ENCODE measurements at places on chromosomes 4 and X.

GRCh38 chrX:85591536-85591935, 212.1 kb upstream of the POF1B start:
- DNase-seq: no peak

DNA sequence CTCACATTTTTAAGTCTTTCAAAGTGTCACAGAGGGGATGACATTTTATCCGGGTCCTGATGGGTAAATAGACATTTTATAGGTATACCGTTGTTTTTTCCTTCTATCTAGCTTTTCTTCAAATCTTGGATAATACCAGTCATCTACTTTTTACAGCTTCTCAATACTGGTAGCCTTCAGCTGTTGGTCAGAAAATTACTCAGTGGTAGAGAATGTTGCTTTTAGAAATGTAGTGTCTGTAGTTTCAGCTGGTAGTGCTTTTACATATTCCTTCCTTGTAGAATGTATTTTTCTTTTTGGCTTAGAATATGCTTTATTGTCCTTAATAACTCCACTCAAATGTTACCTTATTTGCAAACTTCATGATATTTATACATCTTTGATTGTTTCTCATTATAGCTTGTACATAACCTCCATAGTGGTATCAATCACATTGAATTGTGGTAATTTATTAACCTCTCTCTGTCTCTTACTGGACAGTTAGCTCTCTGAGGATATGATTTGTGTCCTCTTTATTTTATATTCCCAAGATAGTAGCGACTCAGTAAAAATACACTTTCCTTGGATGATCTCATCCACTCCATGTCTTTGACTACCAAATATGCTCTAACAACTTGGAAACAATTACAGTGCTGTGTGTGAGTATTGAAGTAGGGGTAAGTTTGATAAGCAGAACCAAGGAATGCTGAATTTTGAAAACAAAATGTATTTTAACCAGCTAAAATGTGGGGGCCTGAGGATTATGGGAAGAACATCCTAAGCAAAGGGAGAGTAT, 53.8 kb downstream of the RAP1GDS1 start:
- peak; percentile 9 for DNase-seq

DNA sequence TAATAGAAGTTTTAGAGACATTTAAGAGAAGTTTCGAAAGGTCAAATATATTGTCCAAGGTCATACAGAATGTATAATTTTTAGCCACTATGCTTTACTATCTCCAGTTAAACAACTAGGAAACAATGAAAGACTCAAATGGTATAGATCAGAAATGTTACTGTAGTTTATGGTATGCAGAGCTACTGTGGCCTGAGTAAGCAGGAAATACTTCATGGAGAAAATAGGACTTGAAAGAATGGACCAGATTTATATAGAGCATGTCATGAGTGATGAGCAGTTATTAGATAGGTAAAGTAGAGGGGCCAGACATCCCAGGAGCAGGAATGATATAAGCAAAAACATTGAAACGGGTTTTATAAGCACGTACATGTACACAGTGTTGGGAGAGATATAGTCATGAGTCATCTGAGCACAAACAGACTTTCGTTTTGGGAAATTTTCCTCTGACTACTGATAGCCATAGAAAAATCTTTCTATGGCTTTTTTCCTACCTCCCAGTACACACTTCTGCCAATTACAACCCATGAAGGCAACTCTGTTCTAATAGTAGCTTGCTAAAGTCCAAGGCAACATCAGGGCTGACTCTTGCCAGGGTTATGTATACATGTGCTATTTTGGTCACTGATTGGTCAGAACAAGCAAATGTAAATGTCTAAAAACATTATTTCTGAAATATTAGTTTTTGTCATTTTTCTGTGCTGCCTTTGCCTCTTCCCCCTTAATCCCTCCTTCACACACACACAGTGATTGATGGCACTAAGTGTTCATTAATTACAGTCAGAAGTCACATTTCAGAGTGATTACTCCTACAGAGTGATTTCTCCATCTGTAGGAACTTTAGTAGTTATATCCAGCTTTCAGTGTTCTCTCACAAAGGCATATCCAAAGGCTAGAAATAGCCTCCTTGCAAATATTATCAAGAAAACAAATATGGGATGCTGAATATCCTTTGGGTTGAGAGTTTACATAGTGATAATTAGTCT, 198.7 kb downstream of the ENOX2 start:
- peak; percentile 12 for DNase-seq

GRCh38 chr4:159977907-159978617, 875.2 kb downstream of the RAPGEF2 start:
- DNase-seq: no peak

GRCh38 chr4:109947457-109947856, 34.8 kb downstream of the EGF start:
- peak; percentile 54 for DNase-seq

GRCh38 chr4:158670975-158671664, 567 bp downstream of the C4orf46 start:
- DNase-seq: peak; percentile 70

GRCh38 chrX:151970027-151970426, 4.4 kb downstream of the GABRE start:
- DNase-seq: no peak

GRCh38 chr4:136571315-136571714, 961.0 kb downstream of the PCDH18 start:
- DNase-seq: no peak

- no peak for DNase-seq
These were observed 248.7 kb downstream of the IL1RAPL1 start for GRCh38 chrX:28835991-28836390.

GRCh38 chr4:27189683-27190082, 329.0 kb downstream of the STIM2 start:
- DNase-seq: no peak

GRCh38 chr4:146222313-146222712, 8.0 kb downstream of the REELD1 start:
- peak; percentile 58 for DNase-seq

DNA sequence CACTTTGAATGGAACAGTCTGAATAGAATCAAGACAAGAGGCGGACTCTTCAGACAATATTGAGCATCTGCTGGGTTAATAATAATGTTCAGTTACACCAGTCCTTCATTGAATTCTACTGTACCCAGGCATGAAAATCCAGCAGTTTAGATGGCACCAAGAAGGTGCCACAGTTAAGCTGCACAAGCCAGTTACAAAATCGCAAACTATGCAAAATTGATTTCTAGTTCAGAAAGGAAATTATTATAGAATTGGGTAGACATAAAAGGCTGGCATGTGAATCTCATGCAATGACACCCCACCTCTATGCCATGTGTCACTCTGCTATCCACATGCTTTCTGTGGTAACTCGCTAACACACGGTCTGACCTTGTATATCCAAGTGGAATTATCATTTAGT, 105.8 kb upstream of the VCX3A start:
- DNase-seq: no peak

- no peak for DNase-seq
These were observed 23.4 kb upstream of the STPG2 start for GRCh38 chr4:98166731-98167041.

DNA sequence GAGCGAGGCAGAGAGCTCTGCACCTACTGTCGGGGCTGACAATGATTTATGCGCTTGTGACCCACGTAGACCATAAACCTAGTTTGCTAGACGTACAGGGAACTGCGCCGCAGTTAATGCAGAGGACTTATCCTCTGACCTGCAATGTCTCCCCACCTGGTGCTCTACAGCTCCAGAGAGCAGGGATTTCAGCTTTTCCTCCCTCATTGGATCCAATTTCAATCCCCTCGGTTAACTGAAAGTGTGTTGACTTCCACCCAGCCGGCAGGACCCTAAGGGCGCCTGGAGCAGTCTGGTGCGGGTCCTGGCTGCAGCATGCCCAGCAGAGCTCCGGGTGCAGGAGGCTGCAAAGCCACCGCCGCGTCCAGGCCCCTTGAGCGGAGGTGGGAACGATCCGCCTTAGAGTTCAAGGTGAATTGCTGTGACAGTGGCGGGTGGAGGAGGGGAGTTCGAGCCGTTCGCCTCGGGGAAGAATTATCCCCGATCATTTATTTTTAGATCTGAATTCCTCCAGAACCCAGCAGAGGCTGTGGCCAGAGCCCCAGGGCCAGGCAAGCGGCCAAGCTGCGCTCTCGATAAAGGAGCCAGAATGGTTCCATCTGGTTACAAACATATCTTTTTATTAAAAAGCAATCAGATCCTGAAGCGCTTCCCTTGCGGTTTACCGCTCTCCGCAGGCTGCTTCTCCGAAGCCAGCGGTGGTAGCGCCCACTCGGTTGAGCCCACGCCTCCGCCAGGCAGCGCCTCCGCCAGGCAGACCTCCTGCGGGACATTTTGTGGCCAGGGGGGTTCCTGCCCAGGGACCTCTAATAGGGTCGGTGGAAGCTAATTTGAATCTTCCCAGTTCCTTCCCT, 66.0 kb downstream of the FBXO8 start:
- no peak for DNase-seq

- no peak for DNase-seq
These were observed 38.7 kb upstream of the NDST4 start for GRCh38 chr4:115152081-115152480.

GRCh38 chr4:174865418-174865985, 36.5 kb upstream of the GLRA3 start:
- no peak for DNase-seq

GRCh38 chr4:145770124-145770523, 90.2 kb downstream of the C4orf51 start:
- DNase-seq: no peak

- DNase-seq: peak; percentile 72
These were observed 66.1 kb downstream of the MAGEA10 start for GRCh38 chrX:152072236-152072635.

GRCh38 chr4:103361926-103362325, 163.8 kb upstream of the CENPE start:
- DNase-seq: no peak

GRCh38 chrX:46910415-46910814, 1.8 kb upstream of the JADE3 start:
- DNase-seq: no peak

- no peak for DNase-seq
These were observed 42.4 kb upstream of the SMARCAD1 start for GRCh38 chr4:94165256-94165655.

DNA sequence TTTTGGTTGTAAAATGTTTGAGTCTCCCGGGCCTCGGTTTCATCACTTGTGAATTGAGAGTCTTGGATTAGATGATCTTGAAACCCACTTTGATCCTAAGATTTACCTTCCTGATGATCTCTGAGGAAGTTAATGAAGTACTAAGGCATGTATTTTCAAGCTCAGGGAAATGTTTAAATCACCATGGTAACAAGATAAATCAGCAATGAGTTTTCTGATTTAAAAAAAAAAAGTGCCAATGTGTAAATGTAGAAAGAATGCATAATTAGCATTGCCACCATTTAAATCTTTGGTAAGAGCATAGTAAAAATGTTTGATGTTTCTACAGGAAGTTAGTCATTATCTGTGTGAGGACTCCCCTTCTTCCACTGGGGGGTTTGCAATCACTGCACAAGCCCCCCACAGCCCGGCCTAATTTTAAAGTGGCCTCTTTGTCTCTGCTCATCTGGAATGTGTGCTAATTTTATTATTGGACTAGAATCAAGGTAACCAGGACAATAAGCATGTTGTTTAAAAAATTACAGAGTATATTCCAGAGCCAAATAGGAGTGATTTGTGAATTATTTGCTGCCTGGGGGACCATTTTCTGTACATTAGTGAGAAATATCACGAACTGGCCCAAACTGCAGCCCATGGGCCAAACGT, 93.6 kb downstream of the SLC34A2 start:
- no peak for DNase-seq

DNA sequence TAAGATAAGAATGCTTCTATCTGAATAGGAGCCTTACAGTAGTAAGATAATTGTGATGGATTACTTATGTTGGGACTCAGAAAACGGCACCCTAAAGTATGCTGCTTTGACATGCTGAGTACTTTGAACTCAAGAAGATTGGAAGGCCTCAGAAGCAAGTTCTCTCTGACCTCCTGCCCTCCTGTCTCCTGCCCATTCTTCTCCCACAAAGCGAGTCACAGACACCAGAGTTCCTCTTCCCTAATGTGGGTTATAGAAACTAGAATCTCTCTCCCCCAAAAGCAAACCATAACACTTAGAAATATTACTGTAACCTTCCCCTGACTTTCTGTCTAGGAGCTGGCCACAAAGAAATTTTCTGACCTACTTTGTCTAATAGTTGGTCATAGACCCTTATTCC, 76.5 kb downstream of the DDIT4L start:
- DNase-seq: no peak

GRCh38 chr4:172543249-172543648, 625.4 kb upstream of the GALNT7 start:
- no peak for DNase-seq

GRCh38 chr4:173411106-173411693, 12.3 kb upstream of the SCRG1 start:
- no peak for DNase-seq

DNA sequence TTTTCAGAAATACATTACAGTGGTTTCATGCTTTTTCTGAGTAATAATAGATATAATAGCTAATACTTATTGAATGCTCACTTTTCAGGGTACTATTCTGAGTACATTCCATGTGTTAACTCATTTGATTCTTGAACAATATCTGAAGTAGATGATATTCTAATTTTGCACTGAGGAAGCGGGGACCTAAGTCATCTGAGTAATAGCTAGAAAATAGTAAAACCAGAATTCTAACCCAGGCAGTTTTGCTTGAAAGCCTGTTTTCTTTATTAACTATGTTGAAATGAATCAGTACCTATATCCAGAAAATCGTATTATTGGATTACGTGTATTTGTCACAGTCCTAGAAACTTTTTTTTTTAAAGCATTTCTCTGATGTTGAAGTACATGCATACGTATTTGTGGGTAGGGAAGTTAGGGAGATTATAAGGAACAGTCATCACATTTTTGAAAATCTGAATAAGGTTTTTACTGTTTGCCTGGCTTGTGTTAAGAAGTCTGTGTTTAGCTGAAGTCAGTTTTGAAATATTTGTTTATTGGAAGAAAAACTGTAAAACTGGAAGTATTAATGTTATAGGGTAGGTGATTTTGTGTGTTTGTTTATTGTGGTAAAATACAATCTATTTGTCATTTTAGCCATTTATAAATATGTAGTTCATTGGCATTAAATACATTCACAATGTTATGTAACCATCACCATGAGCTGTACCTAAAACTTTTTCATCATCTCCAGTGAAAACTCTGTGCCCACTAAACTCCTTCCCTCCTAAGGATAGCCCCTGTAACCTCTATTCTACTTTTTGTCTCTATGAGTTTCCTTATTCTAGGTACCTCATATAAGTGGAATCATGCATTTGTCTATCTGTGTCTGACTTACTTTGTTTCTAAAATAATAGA, 55.3 kb downstream of the FIP1L1 start:
- no peak for DNase-seq
